AML-193 (cell line): ENCODE measurements at places on chromosomes 3 and 15.
A peak's percentile ranks its signal among the peaks of the same experiment; 100 is the strongest.

- no peak for DNase-seq
Observed at GRCh38 chr15:31031471-31032067, 40.1 kb upstream of the MTMR10 start.

- no peak for DNase-seq
Observed at GRCh38 chr3:121835465-121835801, 424 bp downstream of the EAF2 start.

DNA sequence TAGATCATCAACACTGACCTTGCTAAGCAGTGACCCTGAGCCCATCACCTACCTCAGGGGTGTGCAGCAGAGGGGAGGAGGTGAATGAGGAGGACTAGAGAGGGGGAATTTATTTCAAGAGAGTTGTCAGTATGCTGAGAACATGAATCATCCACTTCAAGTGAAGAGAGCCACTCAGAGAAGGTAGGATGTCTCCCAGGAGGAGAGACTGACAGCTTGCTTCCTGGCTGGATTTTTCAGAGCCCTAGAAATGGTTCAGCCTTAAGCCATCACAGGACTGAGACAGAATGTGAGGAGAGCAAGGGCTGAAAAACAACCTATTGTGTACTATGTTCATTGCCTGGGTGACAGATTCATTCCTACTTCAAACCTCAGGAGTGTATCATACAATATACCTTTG is 34.8 kb downstream of the CCNL1 start:
- no peak for DNase-seq

DNA sequence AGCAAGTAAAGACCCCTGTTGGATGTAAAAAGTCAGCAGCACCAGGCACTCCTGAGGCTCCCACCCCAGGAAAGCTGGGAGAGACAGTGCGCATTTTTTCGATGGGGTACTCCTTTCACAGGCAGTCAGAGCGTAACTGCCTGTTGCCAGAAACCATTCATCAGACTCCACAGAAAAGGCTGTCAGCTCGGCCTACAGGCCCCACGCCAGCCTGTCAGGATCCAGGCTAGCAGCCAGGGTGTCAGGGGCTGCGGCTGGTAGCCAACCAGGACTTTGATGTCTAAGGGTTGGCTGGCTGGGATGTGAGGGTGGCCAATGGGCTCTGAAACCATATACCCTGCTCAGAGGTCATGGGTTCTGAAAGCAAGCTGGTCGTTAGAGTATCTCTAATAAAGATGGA is 164.5 kb downstream of the WNT5A start:
- no peak for DNase-seq

DNA sequence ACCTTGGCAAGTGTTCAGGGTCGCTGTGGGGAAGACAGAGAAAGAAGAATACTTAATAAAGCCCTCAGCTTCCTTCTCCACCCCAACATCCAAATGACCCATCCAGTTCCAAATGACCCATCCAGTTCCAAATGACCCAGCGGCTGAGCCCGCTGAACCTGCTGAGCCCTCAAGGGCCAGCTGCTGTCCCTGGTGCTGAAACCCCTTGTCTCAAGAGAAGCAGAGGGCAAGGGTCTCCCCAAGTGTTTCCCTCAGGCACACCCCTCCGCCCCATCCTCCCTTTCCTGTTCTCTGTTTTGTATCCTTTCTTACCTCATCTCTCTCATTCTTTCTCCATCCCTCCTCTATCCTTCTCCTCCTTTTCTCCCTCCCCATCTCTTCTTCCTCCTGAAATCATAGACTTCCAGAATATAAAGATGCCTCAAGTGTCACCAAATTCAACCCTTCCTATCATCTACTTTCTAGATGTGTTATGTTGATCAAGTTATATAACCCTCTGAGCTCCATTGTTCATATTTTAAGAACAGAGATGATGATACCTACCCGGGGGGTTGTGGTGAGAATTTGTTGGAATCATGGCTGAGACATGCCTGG is 29.0 kb downstream of the CCDC33 start:
- no peak for DNase-seq

GRCh38 chr3:138381950-138382715 is 33.8 kb downstream of the MRAS start:
- DNase-seq = no peak

- no peak for DNase-seq
Observed at GRCh38 chr3:153767601-153768560, 353.3 kb upstream of the ARHGEF26 start.

GRCh38 chr15:88036154-88036839 is 220.2 kb downstream of the NTRK3 start:
- DNase-seq = no peak

DNA sequence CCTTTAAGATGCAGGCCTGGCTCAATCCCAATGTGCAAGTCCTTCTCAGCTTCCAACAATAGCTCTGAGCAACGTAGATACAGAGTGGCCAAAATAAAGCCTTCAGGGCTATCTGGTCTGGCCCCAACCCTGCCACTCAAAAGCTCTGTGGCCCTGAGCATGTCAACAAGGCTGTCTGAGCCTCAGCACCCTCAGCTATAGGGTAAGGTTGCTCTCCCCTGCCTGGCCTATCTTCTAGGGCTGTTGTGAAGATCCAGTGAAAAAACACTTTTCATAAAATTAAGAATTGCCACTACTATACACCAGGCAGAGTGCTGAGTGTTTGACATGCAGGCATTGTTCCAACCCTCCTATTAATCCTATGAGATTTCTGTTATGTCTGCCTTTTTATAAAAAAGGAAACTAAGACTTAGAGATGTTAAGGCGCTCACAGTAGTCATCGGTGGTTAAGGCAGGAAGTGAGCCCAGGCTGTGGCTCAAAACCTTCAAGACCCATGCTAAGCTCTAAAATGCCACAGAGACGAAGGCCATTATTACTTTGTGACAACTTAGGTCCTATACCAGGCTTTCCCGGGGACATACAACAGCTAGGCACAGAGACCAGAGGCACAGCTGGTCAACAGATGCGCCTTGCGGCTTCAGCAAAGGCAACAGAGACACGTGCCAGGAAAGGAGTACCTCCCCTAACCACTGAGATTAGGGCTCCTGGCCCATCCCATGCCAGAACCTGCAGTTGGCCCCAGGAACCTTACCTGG is 5.1 kb downstream of the POLG start:
- DNase-seq = peak; percentile 13

DNA sequence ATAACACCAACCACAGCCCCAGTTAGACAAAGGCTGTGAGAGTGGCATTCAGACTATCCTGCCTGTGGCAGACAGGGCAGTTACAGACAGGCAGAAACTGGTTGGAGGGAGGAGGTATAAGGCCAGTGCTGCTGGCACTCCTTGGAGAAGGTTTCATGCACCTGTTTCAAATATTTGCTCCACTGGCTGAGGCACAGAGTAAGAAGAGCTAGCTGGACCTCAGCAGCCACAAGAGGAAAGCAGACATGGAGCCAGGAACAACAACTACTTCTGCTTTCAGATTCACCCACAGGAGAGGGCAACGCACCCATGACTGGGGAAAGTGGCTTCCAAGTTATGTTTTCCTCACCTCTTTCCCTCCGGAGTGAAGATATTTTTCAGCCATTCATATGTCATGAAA is 11.5 kb upstream of the PRKAR2A start:
- DNase-seq = no peak

DNA sequence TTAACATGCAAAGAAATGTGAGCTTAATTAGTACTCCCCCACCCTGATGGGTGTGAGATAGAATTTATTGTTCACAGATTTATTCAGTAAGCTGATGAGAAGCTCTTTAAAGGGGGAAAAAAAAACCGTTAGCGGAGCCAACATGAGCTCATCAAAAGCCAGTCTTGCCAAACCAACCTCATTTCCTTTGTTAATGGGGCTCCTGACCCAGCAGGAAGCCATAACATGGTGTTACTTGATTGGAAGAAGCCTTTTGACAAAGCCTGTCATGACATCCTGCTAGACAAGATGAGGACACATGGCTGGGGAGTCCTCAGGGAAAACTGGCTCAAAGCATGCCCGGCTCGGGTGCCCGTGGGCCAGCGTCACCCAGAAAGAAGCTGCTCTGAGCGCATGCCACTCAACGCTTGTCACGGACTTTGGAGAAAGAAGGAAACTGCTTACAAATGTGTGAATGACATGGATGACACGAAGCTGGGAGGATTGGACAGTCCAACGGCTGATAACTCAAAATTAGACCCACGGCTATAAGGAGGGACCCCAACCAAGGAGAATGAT is 64.6 kb downstream of the SLCO2A1 start:
- DNase-seq = no peak

- no peak for DNase-seq
Observed at GRCh38 chr3:188446014-188446413, 292.1 kb downstream of the LPP start.

DNA sequence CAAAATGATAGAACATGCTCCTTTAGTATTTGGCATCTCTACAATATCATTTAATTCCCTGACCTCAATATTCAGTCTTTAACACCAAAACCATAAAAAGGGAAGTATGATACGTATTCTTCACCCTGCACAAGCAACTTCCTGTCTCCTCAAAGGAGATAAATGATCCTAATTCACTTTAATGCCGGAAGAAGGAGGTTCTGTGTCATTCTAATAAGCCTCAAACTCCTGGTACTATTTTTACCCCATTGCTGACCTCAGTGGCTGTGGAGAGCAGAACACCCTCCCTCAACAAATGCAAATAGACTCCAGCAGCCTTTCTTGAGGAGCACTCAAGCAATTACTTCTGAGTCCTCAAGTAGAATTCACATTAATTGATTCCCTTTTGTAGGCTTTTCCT is 173.3 kb downstream of the TMEM108 start:
- peak; percentile 27 for DNase-seq

GRCh38 chr3:159944781-159945180 is 43.9 kb upstream of the IL12A start:
- DNase-seq = peak; percentile 70

DNA sequence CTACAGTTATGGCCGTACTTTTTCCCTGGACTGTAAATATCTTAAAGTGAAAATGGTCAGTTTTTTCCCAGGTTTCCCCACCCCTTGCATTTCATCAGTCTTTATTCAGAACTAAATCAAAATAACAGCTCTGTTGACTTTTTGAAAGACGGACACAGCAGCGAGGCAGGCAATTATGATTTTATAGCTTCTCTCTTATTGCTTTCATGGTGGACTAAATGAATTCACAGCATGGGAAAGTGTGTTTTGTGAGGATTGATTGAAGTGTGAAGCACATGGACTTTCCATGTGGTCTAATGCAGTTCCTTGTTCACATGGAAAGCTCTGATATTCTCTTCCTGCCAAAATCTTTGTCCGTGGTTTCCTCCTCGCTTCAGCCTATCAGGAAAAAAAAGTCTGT is 268.7 kb upstream of the ARL6 start:
- DNase-seq = no peak

- DNase-seq = no peak
Observed at GRCh38 chr3:25897019-25897418, 107.1 kb downstream of the OXSM start.

- no peak for DNase-seq
Observed at GRCh38 chr3:70853161-70853944, 540.9 kb upstream of the MDFIC2 start.
